ENCODE measurements at places on chromosomes 12 and 14.

DNA sequence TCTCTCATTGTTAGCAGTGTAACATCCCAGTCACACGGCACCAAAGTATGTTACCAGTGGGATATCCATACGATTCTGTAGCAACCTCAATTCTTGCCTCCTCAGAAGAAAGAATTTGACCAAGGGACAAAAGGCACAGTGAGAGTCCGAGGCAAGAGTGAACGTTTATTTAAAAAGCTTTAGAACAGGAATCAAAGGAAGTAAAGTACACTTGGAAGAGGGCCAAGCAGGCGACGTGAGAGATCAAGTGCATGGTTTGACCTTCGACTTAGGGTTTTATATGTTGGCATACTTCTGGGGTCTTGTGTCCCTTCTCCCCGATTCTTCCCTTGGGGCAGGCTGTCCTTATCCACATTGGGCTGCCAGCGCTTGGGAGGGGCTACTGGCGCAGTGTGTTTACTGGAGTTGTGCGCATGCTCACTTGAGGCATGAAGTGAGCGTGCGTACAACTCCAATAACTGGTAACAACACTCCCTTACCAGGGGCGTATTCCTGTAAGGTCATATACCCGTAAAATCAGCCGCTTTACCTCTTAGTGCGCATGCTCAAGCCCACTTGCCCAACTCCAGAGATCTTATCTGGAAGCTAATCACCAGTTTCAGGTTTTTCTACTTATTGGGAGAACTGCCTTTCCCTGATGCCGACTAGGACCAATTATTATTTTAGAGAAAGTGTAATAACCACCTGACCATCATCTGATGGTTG is 71.7 kb downstream of the FAR2 start:
- no peak for DNase-seq

GRCh38 chr12:78891646-78892353 is 27.2 kb downstream of the SYT1 start:
- no peak for DNase-seq

DNA sequence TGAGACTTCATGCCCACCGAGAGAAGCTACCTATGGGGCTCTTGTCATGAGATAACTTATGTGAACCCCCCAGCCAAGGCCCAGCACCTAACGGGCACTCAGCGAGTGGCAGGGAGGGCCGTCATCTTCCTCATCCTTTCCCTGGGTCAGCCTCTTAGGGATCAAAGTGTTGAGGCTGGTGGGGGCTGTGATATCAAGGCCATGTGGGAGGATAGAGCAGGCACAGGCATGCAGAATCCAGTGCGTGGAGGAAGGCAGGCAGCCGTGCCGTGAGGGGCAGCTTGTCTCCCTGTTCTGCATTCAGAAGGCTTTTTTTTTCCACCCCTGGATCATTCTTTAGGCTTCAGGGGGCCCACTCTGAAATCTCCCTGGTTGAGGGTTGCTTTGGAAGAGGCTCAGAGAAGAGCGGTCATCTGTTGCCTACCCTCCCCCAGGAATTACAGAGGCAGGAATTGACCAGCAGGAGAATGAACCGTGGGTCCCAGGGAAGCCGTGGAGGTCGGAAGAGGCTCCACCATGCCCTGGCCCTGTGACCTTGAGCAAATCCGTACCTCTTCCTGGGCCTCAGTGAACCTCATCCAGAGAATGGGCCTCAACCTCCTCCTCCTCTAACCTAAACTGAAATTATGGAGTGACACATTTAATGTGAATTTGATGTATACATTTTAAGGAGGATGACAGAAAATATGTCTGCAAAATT is 62.8 kb downstream of the BEGAIN start:
- DNase-seq: no peak

- no peak for DNase-seq
These were observed 11.4 kb downstream of the MCRS1 start for GRCh38 chr12:49556391-49557186.

DNA sequence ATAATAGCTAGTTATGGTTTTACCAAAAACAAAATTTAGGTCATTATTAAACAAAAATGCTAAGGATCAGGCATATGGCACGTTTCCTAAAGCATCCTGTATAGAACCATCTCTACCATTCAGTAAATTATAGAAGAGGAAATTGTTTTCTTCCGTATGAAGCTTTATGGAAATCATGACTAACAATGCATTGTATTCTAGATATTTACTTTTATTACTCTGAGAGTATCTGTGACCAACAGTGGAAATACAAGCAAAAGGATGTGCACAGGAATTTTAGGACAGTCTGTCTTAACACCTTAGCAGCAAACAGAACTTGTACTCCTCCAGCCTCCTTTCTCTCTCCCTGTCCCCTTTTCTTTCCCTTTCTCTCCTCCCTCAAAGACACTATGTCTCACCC is 7.1 kb downstream of the DENND5B start:
- DNase-seq: no peak

- DNase-seq: no peak
These were observed 9.6 kb upstream of the ENDOU start for GRCh38 chr12:47734725-47735480.

GRCh38 chr14:50542941-50543418 is 10.6 kb upstream of the MAP4K5 start:
- peak; percentile 56 for DNase-seq

DNA sequence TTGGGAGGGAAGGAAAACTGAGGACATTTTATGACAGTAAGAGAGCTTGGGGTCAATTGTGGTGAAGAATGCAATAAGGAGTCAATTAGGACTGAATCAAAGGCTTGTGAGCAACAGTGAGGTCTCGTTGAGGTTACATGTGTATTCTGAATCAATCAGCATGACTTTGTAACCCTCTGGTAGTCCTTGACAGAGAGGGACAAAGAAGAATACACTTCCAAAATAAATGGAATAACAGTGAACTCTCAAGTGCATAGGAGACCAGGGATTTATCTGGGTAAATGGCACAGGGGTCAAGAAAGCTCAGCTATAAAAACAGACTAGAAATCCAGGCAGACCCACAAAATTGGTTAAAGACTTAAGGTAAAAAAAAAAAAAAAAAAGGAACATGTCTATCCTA is 85.1 kb upstream of the NAV3 start:
- no peak for DNase-seq

GRCh38 chr12:52056801-52057637 is 5.8 kb downstream of the NR4A1 start:
- DNase-seq: no peak

- DNase-seq: no peak
These were observed 36.4 kb downstream of the NFKBIA start for GRCh38 chr14:35368139-35368460.

DNA sequence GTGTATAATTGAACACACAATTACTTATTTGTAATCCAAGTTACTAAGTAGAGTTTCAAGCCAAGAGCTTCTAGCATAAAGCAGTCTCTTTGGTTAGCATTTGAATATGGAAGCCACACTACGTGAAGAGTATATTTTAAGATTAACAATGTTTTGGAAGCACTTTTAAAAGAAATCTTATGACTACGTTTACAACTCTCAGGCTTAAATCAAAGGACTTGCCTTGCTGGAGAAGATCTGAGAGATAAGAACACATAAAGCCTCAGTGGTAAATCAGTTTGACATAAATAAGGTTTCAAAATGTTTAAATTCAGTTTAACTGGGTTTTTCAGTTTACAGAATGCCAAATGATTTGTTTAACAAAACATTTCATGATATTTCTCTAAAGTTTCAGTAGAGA is 161.9 kb upstream of the PDE3A start:
- no peak for DNase-seq

DNA sequence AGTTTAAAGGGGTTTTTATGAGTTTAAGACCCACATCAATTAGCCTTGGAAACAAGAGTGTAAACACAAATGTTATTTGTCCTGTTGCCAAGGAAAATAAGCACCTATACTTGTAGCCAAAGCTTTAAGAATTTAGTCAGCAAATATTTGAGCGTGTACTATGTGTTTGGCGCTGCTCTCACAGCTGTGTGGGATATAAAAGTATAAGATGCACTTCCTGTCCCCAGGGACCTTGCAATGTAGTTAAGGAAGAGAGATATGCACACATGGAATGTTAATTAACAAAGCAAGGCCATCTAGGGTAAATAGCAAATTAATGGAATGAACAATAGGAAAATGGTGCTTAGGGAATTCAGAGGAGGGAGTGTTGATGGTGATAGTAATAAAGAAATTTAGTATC is 134.9 kb upstream of the SRRM4 start:
- no peak for DNase-seq

GRCh38 chr12:45928309-45928708 is 62.1 kb downstream of the SCAF11 start:
- no peak for DNase-seq

GRCh38 chr14:63045612-63046320 is 508 bp upstream of the KCNH5 start:
- peak; percentile 39 for DNase-seq

- peak; percentile 90 for DNase-seq
These were observed at the start of gene ALDH1L2 for GRCh38 chr12:105084251-105085250. ALDH1L2 (minus strand) TSS chr12:105084458; CDS start chr12:105084436, 22 bp downstream.

DNA sequence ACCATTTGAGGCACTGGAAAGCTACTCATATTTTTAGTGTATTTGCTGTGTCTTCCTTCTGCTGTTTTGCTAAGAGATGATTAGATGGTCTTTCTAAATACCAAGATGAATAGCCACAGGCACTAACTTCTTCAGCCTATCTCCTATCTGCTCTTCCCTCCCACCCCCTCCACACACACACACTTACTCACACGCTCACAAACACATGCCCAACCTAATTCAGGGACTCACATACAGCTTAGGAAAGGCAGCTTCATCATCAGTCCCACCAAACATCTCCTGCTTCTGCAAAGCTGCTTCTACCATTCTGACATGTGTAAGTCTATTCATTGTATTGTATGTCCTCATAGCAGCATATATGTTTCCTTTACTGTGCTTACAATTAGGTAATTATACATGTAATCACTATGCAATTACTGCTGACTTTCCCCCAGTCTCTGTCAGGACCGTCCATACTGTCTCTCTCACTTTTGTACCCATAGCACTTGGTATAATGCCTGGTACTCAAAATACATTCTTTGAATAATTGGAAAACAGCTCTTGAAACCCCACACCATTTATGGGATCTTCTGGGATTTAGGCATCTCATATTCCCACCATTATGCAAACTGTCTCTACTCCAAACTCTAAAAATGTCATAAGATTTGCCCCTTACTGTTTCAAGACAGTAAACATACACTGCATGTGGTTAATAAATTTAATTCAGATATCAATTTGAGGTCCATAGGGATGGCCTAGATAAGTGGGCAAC is 83.3 kb upstream of the HIF1A start:
- DNase-seq: no peak

GRCh38 chr12:110234755-110235154 is 46.3 kb upstream of the ATP2A2 start:
- DNase-seq: no peak

DNA sequence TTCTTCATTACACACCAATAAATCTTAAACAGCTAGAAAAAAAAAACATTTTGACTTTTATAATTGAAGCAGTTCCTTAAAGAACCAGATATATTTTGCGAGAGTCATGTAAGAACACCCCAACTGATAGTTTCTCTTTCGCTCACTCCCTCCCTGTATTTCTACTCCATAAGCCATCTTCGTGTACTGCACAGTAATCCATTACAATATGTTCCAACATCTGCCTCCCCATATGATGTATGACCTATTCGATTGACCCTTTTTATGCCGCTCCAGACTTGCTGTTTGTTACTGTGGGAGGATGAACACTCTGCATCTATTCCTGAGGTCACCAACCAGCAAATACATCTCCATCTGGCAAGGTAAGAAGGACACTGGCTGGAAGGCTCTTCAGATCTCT is 331.7 kb downstream of the SOX5 start:
- DNase-seq: no peak

- no peak for DNase-seq
These were observed 6.1 kb downstream of the HOXC5 start for GRCh38 chr12:54038871-54039414.

GRCh38 chr12:72272091-72272661 is at the start of gene TRHDE:
TRHDE (plus strand) TSS chr12:72272370; CDS start chr12:72272644, 274 bp downstream.
- peak; percentile 76 for DNase-seq

DNA sequence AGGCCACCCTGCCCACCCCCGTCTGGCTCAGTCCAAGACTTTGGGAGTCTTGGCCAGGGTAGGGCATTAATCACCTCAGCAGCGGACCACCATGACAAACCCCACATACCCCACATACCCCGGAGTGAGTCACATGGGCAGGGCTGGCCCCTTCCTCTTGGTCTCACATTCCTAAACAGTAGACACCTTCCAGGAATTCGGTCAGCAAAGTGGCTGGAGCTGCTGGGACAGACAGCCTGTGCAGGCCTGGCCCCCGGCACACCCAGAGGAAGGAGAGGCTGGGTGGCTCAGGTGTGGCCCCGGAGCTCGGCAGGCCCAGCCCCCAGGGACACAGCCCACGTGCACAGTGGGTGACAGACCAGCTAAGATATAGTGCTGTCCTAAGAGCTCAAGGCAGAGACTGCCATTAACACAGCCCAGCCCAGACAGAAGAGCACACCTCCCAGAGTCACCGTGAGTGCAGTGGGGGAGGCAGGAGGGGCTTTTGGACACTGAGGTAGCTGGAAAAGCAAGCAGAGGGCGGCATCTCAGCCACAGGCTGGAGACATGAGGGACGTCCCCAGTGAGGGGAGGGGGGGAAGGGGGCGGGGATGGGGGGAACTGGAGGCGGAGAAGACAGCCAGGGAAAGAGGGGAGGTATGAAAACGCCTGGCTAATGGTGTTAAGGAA is 24.0 kb downstream of the CCDC85C start:
- DNase-seq: peak; percentile 61

DNA sequence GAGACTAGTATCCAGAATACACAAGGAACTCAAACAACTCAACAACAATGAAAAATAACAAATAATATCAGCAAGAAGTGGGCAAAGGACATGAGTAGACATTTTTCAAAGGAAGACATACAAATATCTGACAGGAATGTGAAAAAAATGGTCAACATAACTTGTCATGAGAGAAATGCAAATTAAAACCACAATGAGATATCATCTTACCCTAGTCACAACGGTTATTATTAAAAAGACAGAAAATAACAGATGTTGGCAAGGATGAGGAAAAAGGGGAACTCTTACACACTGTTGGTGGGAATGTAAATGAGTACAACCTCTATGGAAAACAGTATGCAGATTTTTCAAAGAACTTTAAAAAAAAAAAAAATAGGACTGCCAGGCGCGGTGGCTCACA is 20.4 kb downstream of the VWF start:
- DNase-seq: no peak

DNA sequence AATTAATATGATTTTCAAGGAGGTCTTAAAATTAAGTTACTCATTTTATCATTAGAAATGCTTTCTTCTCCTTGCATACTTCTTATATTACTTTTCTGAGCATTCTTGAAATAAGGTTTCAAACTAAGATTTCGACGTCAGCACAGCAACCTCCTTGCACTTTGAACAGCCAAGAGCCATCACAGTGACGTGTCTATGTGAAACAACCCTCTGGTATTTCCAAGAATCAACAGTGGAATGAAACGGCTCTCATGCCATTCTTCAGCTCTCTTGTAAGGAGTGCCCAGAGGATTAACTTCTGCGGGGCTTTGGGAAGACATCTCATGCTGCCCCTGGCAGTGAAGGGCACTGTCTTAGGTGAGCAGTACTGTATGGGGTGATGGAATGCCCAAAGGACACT is 109.2 kb downstream of the EFCAB11 start:
- peak; percentile 83 for DNase-seq

GRCh38 chr14:103334644-103335622 is 896 bp downstream of the EIF5 start:
- DNase-seq: peak; percentile 80

- no peak for DNase-seq
These were observed 93.3 kb upstream of the RIC8B start for GRCh38 chr12:106681210-106681609.

Measured in astrocyte of the spinal cord (primary cell).